Substantia nigra (tissue), 51 donors: ENCODE measurements at places on chromosomes 7 and 10.

DNA sequence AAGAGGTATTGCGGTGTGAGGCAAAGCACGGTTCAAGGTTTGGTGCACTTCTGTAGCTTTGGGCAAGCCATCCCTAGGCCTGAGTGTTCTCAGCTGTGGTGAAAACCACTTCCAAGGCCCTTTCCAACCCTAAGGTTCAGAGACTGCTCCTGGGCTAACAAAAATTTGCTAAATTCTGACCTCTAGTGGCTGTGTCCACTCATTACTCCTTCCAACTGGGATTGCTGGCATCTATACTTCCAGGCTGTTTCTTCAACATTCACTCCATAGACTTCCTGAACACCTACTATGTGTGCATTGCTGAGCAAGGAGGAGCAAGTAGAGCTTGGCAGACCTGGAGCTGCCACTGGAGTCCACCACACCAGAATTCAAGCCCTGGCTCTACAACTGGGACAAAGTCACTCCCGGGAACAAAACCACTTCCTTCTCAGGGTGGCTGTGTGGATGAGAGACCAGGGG lies 29.3 kb upstream of the SH3PXD2A start:
- DNase-seq = peak; percentile 16

GRCh38 chr10:94859086-94859485 lies 79.4 kb upstream of the CYP2C9 start:
- no peak for DNase-seq

DNA sequence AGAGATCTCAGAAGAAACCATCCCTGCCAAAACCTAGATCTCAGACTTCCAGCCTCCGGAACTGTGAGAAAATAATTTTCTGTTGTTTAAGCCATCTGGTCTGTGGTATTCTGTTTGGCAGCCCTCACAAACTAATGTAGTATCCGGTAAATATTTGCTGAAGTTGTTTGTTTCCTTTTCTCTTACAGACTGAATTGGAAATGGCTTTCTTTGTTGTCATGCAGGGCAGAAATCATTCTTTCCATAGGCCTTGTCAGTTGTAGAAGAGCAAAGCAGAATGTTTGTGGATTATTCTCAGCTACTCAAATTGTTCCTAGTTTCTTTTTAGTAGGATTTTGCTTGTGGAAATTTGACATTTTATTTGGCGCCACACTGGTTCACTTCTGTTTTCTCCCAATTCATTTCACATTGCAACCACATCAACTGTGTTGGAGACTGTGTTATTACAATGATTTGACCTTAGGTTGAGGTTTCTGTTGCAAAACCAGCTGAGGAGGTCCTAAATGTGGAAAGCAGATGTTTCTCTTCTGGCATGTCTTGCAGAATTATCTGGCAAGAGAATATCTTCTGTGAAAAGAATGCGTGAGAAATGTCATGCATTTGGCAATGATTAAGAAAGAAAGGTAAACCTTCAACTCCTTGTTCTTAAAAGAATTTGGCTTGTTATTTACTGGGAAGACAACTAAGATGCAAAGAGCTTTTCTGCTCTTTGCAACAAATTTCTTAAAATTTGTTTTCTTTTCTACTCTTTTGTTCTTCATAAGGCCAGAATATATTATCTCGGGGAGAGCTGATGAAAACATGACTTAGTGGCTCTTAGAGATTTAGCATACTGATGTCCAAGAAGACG lies 25.8 kb downstream of the ACTA2 start:
- DNase-seq = no peak

DNA sequence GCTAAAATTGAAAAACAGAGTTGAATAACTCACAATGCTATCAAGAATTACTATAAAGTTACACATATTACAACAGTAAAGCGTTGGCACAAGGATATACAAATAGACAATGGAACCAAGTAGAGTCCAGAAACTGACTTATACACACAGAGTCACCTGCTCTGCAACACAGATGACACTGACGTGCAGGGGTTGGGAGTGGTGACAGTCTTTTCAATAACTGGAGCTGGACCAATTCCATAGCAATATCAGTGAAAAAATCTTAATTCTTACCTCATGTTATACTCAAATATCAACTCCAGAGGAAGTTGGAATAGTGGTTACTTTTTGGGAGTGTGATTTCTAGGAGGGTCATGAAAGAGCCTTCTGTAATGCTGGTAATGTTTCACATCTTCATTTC lies 62.5 kb upstream of the NPY start:
- no peak for DNase-seq

DNA sequence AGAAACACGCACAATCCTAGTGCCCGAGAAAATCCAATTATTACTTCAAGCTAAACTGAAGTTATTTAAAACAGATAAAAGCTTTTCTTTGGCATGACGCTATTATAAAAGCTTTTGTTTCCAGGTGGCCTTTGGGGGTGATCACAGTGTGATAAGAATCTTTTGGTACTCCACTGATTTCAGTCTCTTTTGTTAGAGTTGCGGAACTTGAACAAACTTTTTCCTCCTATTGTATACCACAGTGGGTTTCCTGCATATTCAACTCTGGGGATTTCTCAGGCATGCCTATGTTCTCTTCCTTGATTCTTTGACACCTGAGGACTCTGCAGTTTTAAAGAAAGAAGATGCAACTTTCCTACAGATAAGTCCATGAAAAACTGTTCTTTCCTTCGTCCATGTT lies 99.7 kb upstream of the PITRM1 start:
- DNase-seq = no peak

GRCh38 chr10:64037071-64037661 lies 516.0 kb downstream of the REEP3 start:
- no peak for DNase-seq

GRCh38 chr10:77577666-77578229 lies 59.9 kb downstream of the KCNMA1 start:
- DNase-seq = no peak

DNA sequence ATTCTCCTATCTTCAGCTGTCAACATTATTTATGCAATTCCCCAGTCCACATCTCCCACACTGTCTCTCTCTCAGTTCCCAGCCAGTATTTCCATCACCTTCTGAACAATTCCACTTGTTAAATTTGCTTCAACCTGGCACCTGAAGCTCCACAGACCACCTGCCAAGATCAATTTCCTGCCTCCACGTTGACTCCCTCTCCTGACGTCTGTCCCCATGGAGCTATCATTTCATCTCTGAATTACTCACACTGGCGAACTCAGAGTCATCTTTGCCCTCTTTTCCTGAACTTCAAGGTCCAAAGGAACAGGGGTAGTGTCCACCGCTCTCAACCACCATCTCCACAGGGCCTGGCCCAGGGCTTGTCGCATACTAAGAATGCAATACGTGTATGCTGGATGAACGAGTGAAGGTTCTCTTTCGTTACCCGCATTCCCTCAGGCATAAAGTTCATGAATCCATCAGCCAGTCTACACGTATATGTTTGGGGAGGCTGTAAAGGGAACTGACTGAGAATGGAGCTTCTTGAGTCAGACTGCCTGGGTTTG lies 183.3 kb downstream of the JCAD start:
- no peak for DNase-seq

GRCh38 chr10:10293481-10293951 lies 724.2 kb upstream of the CELF2 start:
- DNase-seq = no peak

- no peak for DNase-seq
Measured at GRCh38 chr10:104258209-104258608, 3.5 kb downstream of the GSTO1 start.

- no peak for DNase-seq
Measured at GRCh38 chr7:45920502-45921380, at the start of gene IGFBP3. Gene IGFBP3, minus strand, starts transcription at chr7:45921272. Its CDS starts 132 bp downstream, at chr7:45921140.

DNA sequence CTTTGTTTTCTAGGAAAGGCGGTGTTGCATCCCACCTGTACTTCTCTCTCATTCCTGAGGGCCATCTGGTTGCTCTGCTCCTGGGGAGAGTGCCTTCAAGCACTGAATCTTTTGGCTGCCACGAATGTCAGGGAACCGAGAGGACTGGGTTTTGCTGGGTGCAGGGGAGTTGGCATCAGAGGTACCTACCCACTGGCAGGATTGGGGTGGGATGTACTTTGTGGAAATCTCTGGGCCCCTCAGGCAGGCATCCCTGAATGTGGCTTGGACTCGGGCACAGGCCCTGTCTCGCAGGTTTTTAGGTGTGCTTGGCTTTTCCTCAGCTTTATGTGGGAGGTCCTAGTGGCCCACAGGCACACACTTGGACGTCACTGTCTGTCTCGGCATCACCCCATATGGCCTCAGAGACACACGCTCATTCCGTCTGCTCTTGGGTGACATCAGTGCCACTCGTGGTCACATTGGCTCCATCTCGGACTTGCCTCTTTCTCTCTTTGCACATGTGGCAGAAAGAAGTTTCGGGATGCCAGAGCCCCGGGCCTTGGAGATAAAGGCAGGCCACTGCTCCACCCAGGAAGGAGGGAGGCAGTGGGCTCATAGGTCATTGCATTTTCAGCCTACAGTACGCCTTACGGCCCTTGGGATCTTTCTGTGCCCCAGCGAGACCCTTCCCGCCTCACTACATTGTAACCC lies 325.6 kb downstream of the ZNF716 start:
- DNase-seq = no peak

GRCh38 chr10:132448248-132448731 lies 51.3 kb downstream of the PWWP2B start:
- DNase-seq = no peak

DNA sequence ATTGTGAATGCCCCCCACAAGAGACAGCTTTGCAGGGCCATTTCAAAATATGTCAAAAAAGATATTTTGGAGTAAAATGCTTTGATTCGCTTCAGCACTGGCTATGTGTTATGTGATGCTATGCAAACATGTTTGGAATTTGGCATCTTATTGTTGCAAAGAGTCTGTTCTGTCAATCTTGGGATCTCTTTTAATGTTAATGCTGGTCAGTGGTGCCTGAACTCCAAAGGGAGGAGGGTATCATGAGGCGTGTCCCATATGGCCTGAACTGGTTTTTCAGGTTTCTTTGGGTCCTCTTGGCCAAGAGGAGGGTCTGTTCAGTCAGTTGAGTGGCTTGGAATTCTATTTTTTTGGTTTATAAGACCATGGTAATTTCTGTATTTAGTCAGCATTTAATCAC lies 81.4 kb downstream of the HECW1 start:
- no peak for DNase-seq

DNA sequence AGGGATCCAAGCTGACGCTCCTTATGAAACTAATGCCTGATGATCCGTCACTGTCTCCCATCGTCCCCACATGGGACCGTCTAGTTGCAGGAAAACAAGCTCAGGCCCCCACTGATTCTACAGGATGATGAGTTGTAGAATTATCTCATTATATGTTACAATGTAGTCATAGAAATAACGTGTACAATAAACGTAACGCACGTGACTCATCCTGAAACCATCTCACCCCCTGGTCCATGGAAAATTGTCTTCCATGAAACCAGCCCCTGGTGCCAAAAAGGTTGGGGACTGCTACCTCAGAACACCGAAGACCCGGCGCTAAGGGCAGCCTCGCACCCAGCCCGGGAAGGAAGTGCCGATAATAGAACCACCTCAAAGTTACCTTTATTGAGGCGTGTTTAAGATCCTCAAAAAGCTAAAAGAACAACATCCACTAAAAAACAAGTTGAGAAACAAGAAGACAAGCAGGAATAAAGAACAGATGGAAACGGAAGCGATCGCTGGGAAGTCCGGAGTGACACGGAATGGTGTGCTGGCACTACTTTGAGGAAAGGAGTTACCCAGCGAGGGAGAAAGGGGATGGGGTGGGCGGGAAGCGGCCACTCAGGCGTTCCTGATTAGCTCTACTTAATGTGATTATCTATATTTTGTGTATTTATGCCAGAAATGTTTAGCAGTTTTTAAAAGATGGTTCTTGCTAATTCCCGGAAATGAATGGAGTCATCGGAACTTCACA lies 50.1 kb upstream of the PRKAR1B start:
- no peak for DNase-seq

DNA sequence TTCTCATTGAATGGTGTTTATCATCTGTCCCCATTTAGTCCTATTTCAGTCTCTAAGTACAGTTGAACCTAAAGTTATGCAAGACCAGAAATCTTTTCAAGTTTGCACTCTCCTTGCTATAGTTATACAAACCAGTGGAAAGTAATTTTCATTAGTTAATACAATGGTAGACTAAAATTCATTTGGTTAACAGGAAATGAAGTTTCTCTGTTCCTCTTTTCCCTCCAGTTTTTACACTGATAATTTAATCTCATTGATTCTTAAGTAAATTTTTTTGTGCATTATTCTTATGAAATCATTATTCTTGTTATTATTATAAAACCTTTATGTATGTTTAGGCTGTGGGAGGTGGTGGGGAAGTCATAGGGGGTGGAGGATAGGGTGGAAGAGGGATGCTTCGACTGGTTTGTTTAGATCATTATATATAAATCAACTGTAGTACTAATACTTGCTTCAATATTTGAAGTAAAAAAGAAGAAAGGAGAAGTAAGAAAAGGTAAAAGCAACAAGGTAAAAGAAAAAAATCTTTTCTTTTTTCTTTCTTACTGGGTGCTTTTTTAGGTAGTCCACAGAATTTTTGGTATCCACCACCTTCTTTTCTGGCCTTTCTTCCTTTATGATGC lies 104.1 kb downstream of the GPR85 start:
- DNase-seq = no peak
